ENCODE measurements at places on chromosomes 1 and 21.

DNA sequence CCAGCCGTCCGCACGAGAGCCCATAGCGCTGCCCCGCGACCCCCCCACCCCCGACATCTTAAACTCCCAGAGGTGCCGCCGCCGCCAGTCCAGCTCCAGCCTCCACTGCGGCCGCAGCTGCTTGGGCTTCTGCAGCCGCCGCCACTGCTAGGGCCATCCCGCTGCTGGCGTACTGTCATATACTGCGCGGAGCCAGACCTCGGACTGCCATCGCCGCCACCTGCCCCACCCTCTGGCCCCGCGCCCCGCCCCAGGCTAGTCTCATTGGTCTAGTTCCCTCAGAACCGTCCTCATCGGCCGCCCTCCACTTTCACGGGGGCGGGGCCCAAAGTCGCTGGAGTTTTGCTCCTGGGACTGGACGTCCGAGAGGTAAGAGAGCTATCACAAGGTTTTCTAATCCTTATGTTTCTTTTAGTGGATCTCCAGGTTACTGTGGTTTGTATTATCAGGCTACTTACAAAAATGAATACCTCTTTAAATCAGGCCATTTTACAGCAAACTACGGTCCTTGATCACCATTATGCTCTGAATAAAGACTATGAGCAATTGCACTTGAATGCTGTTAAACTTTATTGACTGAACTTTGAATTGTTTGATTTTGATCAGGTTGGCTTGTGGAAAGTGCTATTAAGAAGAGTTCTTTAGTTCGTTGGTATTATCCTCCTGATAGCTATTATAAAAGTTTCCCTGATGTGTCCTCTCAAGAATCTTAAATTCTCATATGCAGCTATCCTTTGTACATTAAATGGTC is 2.8 kb upstream of the CD1D start:
- no peak for DNase-seq

GRCh38 chr1:36977731-36978406 is 56.4 kb downstream of the GRIK3 start:
- DNase-seq: no peak

DNA sequence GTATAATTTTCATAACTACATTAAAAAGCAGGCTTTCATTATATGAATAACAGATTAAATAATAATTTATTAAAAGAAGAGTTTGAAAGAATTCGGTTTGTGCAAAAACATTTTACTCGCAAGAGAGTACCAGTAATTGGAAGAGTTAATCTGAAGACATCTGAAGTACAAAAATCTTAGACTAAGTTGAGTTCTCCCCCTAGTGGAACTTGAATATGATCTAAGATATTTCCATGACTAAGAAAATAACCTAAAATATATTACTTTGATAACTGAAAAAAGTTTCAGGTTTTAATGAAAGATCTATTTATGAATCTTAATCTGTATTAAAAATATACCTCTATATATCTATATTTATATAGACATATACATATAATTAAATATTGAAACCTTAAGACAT is 112.5 kb upstream of the GFI1 start:
- DNase-seq: no peak

GRCh38 chr21:27362249-27362648 is 395.4 kb upstream of the ADAMTS5 start:
- DNase-seq: no peak

DNA sequence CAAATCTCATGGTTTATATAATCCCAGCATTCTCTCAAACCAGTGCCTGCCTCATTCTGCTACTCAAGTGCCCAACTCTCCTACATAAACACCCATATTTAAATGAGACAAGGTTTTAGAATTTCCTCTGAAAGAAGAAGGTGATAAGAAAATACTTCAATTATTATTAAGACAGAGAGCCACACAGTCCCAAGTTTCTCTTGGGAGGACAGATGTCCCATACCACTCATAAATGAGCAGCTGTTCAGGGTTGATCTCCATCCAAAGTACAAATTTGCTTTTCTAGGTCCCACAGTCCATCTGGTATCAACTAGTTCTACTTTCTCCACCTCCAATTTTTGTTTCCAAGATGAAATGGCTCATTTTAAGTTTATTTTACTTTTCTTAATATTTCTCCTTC is 11.3 kb downstream of the DCAF8 start:
- no peak for DNase-seq

DNA sequence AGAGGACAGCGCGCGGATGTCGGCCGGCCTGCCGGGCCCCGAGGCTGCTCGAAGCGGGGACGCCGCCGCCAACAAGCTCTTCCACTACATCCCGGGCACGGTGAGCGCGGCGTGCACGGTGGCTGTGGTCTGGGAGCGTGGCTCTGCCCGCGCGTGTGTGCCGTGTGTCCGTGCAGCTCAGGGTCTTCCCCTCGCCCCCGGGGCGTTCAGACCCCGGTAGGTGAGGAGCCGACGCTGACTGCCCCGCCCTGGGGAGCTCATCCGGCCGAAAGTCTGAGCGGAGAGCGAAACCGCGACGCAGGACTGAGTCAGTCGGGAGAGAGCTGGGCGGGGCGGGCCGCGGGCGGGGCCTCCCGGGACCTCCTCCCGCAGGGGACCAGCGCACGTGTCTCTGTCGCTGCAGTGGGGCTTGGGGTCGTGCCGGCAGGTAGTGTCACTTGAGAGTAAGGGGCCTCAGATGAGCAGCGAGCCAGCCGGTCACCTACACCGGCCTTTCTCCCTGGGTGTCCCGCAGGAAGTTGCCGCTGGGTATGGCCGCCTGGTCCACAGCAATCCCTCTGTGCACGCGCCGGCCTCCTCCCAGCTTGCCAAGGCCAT is 520 bp downstream of the PLEKHN1 start:
- DNase-seq: peak; percentile 82

DNA sequence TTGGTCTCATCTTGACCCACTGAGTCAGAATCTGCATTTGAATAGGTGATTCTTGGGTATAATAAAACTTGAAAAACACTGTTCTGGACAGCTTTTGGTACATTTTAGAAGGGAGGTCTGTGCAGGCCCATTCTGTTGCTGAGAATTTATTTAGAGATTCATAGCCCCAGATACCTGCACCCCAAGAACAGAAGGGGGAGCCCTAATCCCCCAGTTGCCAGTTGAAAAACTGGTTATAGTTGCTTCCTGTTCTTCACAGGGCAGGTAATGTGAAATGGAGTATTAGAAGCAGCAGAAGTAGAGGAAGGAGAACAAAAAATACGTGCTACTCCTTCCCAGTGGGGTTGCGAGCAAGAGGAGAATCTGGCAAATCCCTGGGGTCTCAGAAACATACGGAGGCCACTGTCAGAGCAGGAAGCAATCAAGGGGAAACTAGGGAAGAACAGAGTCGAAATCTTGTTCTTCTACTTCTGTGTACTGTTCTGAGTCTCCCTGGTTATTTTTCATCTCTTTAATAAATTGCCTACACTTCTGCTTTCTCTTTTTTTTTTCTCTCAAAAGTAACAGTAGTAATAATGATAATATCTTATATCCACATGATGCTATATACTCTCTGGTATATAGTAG is 4.6 kb upstream of the CLCA2 start:
- peak; percentile 20 for DNase-seq

Measured in stimulated activated CD4-positive, alpha-beta T cell treated with anti-CD3 and anti-CD28 coated beads, Interleukin-2, amount 100 ng/mL, for 4 hours (primary cell).